ENCODE measurements at places on chromosomes 12 and 14. TPM values are rescaled to one million over a fixed set of nuclear protein-coding genes. Genes with fewer than 3 reads are reported as not detected.

Gene HPD
- 2.1 TPM for total RNA-seq

Gene PARPBP
- total RNA-seq, result 16.8 TPM

Gene TMPRSS12
- not detected for total RNA-seq

Gene SCNN1A
- total RNA-seq, result 13.7 TPM

Gene TMEM121
- total RNA-seq, result 8.7 TPM
